ENCODE measurements at places on chromosomes 3 and 15. TPM values are rescaled to one million over a fixed set of nuclear protein-coding genes. Genes with fewer than 3 reads are reported as not detected.

DNA sequence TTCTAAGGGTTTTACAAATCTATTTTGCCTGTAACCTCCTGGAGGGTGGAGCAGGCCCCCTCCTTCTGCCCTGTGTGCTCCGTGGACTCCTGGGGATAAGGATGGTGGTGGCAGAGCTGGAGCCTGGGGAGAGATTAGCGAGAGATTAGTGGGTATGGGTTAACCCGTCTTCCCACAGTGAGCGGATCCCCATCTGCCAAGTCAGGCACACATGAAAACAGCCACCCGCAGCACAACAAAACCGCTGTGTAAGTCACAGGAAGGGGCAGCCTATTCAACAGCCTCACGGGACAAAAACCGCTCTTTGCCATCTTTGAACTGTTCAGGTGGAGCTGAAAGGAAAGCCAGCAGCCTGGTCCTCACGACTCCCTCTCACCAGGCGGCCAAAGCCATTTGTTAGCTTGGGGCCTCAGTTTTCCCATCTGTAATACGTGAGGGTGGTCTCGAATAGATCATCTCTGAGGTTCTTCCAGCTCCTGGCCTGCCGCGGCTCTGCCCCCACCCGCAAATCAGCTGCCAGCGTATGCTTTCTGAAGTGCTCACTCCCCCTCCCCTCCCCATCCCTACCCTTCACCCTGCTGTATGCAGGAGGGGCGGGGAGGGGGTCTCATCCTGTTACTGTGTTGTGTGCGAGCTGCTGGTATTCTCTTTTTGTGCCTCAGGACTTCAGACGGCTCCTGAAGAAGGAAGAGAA, 43.6 kb downstream of the PDIA5 start:
- H3K36me3 ChIP-seq: no peaks in the 10 kb centered on the region
- peaks cover 19% of the 10 kb centered on the region for H3K4me1 ChIP-seq
- DNase-seq: no peak
- no peak overlapping the region for H3K27ac ChIP-seq
- H3K27me3 ChIP-seq: no peaks in the 10 kb centered on the region

- peaks cover 62% of the 10 kb centered on the region for H3K4me1 ChIP-seq
- H3K27ac ChIP-seq: peak overlapping the region; percentile 95
- DNase-seq: no peak
Observed at GRCh38 chr3:184738982-184739381, 27.1 kb upstream of the MAGEF1 start.

DNA sequence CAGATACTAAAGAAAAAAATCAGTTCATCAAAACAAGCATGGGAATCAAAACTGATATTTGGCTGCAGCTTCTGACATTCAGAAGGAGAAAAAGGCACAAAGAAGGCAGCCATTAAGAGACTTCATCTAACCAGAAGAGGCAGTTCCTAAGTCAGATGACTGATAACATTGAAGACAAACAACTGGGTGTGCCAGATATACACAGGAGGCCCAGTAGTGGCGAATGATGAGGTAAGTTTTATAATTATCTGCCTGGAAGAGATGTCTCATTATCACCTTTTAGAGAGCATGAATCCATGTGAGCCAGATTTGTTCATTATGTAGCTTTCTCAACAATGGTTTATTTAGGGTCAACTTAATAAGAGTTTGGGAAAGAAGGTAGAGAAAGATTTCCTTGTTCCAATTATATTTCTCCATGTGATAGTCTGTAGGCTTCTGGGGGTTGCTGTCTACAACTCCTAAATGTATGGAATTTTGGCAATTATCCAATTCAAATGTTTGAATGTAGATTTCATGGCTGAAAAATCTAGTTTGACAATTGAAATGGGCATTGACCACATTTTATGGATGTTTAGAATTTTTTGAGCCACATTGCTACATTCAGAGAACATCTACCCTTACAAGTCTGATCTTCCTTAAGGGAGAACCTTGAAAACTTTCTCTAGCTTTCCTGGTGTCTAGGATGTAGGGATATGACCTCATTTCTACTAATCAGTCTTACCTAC, 50.4 kb upstream of the RASGRF1 start:
- no peaks in the 10 kb centered on the region for H3K27me3 ChIP-seq
- no peak for DNase-seq
- H3K4me3 ChIP-seq: no peak overlapping the region
- H3K27ac ChIP-seq: no peak overlapping the region
- H3K4me1 ChIP-seq: no peaks in the 10 kb centered on the region

Gene TNFAIP8L3
- 3.7 TPM for total RNA-seq

Gene MRAS
- 1.4 TPM for total RNA-seq

Gene DIS3L
- total RNA-seq: 12.5 TPM

DNA sequence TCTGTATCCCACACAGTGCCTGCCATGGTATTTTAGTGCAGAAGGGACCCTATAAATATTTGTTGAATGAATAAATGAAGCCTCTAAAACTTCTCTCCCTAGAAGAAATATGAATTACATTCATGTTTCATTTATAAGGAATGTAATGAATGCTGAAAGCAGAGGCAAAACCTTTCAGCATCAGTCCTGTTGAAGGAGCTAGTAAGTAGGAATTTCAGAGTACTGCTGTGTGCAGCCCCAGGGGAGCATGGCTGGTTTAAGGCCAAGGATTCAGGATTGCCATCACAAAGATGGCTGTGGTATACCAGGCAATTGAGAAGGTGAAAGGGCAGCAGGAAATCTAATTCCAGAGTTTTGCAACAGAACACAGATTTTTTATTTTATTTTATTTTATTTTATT, 1131.4 kb downstream of the IGSF11 start:
- no peak overlapping the region for H3K27ac ChIP-seq
- H3K27me3 ChIP-seq: no peaks in the 10 kb centered on the region
- H3K36me3 ChIP-seq: no peaks in the 10 kb centered on the region

- H3K4me3 ChIP-seq: no peak overlapping the region
- no peaks in the 10 kb centered on the region for H3K27me3 ChIP-seq
- peaks cover 4% of the 10 kb centered on the region for H3K36me3 ChIP-seq
- no peak overlapping the region for H3K27ac ChIP-seq
Observed at GRCh38 chr3:14037211-14037610, 87.5 kb downstream of the CHCHD4 start.

DNA sequence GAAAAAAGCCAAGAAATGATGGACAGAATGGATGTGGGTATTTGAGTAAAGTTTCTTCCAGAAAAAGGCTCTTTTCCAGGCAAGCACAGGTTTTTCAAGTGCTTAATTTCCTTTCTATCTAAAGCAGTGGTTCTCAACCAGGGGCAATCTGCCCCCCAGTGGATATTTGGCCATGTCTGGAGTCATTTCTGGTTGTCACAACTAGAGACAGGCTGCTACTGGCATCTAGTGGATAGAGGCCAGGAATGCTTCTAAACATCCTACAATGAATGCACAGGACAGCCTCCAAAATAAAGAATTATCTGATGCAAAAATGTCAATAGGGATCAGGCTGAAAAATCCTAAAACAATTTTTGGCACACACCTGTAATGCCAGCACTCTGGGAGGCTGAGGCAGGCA, 23.9 kb downstream of the SEC22C start:
- H3K27ac ChIP-seq: no peak overlapping the region
- no peaks in the 10 kb centered on the region for H3K27me3 ChIP-seq
- no peak overlapping the region for H3K4me3 ChIP-seq
- no peaks in the 10 kb centered on the region for H3K4me1 ChIP-seq
- peaks cover 16% of the 10 kb centered on the region for H3K36me3 ChIP-seq

DNA sequence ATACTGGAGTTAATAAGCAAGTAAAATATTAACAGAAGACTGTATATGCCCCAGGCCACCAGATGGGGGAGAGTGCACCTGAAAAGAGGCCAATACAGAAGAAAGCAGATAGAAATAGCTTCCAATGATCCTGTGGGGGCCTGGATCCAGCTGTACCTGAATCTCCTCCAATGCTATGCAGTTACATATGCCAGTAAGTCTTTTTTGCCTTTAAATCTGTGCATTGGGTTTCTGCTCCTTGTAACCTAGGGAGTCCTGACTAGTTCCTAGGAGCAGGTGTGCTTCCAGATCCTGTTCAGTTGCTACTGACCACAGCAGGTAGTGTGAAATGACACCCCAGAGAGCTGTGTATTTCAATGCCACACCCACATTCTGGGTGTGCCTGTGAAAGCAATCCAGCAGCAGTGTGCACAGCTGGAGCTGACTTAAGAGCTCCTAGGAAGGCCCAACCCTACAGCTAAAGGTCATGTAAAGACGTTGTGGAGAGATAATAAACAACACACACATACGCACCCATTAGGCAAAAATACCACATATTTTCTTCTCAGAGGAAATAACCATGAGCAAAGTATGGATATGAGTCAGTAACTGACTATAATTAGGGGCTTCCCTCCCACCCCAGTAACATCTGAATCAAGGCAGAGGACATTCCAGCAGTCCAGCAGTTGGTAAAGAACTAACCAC, 62.2 kb upstream of the AKAP13 start:
- no peak for DNase-seq
- H3K27ac ChIP-seq: no peak overlapping the region
- H3K4me3 ChIP-seq: no peak overlapping the region
- H3K36me3 ChIP-seq: no peaks in the 10 kb centered on the region
- H3K4me1 ChIP-seq: peaks cover 6% of the 10 kb centered on the region
- H3K27me3 ChIP-seq: no peaks in the 10 kb centered on the region

DNA sequence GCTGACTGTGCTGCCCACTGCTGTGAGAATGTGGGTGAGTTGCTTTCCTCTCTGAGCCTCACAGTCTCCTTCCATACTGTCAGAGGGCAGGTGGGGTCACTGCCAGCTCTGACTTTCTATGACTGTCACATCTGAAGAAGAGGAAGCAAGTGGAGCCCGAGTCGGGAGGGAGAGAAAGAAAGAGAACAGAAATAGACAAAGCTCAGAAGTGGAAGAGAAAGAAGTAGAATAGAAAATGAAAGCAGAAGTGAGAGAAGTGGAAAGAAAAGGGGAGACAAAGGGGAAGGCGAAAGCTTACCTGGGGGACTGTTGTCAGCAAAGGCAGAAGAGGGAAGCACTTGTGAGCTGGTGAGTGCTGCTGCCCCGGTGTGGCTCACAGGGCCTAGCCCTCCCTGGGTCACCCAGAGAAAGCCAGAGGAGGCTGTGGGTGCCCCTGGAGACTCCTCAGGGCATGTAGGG, 57.9 kb downstream of the EPHB1 start:
- H3K4me1 ChIP-seq: no peaks in the 10 kb centered on the region
- H3K27me3 ChIP-seq: no peaks in the 10 kb centered on the region
- no peak overlapping the region for H3K4me3 ChIP-seq
- no peak overlapping the region for H3K27ac ChIP-seq
- H3K36me3 ChIP-seq: no peaks in the 10 kb centered on the region

GRCh38 chr3:39379778-39380155, 3.4 kb upstream of the SLC25A38 start:
- H3K27me3 ChIP-seq: no peaks in the 10 kb centered on the region
- no peak for DNase-seq
- H3K36me3 ChIP-seq: no peaks in the 10 kb centered on the region
- no peak overlapping the region for H3K4me3 ChIP-seq
- H3K4me1 ChIP-seq: peaks cover 17% of the 10 kb centered on the region

DNA sequence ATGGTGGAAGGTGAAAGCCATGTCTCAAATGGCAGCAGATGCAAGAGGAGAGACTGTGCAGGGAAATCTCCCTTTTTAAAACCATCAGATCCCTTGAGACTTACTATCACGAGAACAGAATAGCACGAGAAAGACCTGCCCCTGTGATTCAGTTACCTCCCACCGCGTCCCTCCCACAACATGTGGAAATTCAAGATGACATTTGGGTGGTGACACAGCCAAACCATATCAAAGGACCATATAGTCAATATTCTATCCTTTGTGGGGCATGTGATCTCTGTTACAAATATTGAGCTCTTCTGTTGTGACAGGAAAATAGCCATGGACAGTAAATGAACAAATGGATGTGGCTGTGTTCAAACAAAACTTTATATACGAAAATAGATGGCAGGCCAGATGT, 77.2 kb upstream of the ACKR4 start:
- no peak overlapping the region for H3K27ac ChIP-seq
- no peak overlapping the region for H3K4me3 ChIP-seq

Gene PYGO1
- 5.1 TPM for total RNA-seq

GRCh38 chr3:8777201-8777977, 8.0 kb upstream of the OXTR start:
- DNase-seq: no peak
- no peaks in the 10 kb centered on the region for H3K4me1 ChIP-seq
- H3K36me3 ChIP-seq: no peaks in the 10 kb centered on the region
- H3K4me3 ChIP-seq: no peak overlapping the region

Gene PLCH1
- 0.26 TPM for total RNA-seq
